ENCODE measurements at places on chromosomes 7 and 10. TPM values are rescaled to one million over a fixed set of nuclear protein-coding genes. Genes with fewer than 3 reads are reported as not detected.
A peak's percentile ranks its signal among the peaks of the same experiment; 100 is the strongest.

- DNase-seq = no peak
Measured at GRCh38 chr10:100356067-100357017, 9.3 kb downstream of the SCD start.

GRCh38 chr7:141501451-141501850, 49.8 kb upstream of the AGK start:
- no peak for DNase-seq

GRCh38 chr10:29816801-29817558, 182.2 kb upstream of the SVIL start:
- no peak for DNase-seq

Gene NPC1L1
- not detected for total RNA-seq

DNA sequence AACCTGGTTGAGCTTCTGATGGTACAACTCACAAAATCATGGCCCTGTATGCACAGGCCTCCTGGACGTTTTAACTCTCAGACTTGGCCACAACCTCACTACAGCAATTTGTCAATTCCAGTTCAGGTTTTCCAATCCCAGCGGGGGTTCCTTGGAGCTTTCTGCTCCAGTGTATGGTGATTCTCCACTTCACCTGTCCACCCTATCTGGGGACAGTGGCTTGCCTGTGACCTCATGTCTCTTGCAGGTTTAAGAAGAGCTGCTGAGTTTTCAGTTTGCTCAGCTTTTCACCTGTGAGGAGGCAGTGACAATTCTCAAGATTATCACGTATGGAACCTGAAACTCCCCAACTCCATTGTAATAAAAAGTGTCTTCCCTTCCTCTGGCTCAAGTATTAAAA, 254.1 kb downstream of the DIP2C start:
- DNase-seq = no peak

DNA sequence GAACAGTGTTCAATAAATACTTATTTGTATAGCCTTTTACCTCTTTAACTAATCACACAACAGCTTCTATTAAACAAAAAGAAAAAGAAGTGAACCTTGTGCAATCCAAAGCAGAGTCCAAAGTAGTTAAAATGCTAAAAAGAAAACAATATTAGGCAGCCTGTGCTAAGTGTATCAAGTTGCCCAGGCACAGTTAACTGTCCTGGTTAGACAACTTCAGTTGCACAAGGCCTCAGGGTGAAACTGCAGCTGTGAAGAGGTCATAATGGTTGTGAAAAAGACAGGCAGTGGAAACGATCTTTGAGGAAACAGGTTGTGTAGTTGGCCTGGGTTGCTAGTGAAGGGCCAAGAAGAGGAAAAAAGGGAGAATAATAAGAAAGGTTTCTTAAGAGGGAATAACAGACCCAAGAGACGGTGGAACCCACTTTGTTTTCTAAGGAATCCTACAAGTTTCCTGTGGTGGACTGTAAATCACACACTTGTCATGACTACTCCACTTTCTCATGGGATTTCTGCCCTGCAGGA, 6.0 kb upstream of the CROT start:
- DNase-seq = peak; percentile 78

Gene NEUROG3
- total RNA-seq = not detected

GRCh38 chr7:50339990-50340500, 35.5 kb downstream of the IKZF1 start:
- no peak for DNase-seq

Gene MACC1
- total RNA-seq = under 0.01 TPM

Gene HMX3
- total RNA-seq = not detected

DNA sequence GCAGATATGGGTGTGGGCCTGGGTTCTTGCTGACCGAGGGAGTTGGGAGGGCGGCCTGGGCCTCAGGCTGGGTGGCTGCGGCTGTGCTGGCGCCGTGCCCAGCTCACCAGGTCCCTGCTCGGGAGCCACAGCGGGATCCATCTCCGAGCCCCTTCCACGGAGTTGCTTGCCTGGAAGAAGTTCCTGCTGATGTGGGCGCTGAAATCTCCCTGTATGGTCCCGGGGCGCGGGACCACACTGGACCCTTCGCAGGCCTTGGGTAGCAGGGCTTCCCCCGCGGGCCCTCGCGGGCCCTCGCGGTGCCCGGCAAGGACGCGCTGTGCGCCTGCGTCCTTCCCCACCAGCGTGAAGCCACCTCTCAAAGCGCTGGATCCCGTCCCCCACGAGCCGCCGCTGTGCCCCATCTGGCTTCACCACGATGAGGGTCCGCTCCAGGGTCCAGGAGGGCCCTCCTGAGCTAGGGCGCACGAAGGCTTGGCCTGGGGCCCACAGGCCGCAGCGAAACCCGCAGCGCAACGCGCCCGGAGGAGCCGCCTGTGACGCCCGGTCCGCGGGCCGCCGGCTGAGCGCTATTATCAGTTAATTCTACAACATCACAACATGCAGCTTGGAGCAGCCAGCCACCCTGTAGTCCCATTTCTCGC, 31.5 kb downstream of the RAB19 start:
- DNase-seq = no peak

GRCh38 chr10:97771055-97771891, 526 bp downstream of the SFRP5 start:
- peak; percentile 40 for DNase-seq

DNA sequence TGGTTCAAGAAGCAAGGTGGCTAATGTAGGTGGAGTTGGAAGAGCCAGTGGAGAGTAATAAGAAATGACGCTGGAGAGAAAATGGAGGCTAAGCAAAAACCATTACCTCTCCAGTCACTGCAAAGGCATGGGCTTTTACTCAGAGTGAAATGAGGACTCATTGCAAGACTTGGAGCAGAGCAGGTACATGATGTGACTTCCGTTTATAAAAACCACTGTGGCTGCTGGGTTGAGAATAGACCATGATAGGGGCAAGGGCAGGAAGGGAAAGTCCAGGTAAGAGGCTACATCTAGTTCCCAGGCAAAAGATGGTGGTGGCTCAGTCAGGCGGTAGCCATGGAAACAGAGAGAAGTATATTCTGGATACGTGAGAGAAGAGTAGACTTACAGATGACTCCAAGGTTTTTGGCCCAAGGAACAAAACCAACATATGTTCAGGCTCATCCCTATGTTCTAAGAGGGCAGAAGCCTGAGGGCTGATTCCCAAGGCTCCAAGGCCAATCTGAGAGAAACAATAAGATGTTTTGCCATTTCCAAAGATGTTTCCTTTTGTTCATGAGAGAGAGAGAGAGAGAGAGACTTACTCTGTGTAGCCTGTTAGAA, 21.5 kb upstream of the PDE1C start:
- no peak for DNase-seq

DNA sequence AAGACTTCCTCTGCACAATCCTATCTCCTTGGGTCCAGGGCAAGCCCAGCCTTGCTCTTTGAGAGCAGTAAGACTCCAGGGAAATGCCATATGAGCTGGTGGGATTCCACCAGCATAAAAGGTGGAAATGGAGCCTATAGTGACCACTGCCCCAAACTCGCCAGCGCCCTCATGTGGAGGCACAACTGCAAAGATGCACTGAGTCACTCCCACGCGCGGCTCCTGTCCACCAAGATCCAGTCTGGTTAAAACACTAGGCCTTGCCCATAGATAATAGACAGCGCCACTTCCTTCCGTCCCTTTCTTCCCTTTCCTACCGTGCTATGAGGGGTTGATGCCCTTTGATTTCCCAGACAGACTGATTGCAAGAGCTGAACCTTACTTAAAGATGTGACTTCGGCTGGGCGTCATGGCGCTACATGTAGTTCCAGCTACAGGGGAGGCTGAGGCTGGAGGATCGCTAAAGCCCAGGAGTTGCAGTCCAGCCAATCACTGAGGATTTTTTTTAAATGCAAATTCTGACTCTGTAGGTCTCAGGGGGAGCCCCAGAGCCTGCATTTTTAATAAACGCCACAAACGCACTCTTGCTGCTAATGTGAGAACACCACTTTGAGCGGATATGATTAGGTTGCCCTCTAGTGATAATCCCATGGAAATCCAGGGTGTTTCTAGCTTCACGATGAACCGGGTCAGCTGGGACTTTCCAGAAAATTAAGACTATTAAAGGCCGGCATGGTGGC, 136.5 kb downstream of the EPC1 start:
- DNase-seq = peak; percentile 78

- no peak for DNase-seq
Measured at GRCh38 chr10:110502072-110502845, 4.6 kb downstream of the DUSP5 start.

Gene DENND2A
- 1.0 TPM for total RNA-seq

DNA sequence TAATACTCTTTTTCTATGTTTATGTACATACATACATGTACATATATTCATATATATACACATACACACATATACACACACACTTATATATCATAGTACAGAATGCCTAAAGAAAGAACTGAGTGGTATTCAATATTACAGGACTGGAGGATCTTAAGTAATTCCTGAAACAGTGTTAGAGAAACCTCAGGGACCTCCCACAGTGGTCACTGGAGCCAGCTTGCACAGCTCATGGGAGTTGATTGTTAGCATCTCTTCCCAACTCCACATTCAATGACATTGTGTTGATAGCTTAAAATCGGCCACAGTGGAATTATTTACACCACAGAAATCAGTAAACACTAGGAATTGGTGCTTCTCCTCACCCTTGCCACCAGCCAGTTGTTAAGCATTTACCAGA, 6.0 kb downstream of the LRRC17 start:
- no peak for DNase-seq

DNA sequence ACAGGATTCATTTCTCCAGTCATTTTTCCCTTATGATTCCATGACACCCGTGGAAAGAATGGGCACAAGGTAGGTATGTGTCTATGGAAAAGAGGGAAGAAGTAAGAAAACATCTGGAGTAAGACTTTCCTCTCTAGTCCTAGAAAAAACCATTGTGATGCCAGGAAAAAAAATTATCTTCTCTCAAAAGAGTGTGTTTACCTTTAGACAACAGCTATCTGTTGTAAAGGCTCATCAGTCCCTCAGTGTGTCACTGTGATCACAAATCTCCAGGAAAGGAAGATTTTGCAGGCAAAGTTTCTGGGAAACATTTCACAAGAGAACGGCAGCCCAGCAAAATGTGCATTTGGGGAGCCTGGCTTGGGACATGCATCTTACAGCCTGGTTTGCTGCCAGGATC, 44.8 kb downstream of the CALML3 start:
- no peak for DNase-seq

Gene FAM131B
- total RNA-seq = 0.51 TPM

GRCh38 chr7:78438433-78438832, 639.9 kb downstream of the PHTF2 start:
- DNase-seq = no peak

Gene PODXL
- 98.4 TPM for total RNA-seq

DNA sequence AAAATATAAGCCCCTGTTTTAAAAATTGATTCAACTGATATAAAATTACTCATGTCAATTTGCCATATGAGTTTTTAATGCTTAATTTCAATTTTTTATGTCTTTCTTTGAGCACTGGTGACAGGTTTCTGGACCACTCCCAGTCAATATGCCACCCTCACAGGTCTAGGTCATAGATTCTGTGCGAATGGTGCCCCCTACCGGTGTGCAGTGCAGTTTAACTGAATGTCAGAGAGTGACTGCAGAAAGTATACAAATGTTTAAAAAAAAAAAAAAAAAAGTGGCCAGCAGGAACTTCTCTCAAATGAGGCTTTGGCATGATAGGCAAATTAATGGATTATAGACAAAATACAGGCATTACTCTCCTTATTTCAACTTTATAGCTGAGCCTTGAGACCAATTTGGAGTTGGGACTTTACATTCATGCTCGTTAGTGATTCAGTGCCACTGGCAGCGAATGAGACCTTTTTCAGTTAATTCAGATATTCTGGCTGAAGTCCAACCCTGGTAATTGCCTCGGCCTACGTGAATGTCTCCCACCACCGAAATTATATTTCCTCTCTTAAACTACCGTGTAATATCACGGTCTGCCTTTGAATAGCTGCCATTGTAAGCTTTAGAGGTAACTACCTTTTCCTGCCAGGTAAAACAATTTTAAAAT, 427.6 kb downstream of the PHTF2 start:
- no peak for DNase-seq

DNA sequence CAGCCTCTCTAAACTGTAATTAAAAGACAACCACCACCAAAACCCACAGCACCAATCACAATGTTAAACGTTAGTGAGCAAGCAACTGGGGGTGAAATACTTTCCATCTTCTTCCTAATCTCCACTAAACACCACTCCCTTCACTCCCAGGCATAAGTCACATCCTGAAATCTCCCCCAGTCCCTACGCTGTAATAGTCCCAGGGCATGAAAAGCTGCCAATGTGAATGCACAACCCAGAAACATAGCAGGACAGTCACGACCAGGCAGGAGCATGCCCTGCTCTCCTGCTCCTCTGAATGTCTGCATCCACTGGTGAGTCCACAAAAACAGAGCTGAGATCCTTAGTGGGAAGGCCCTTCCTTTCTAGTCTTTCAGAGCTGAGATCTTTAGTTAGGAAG, 288.9 kb downstream of the PARD3 start:
- DNase-seq = peak; percentile 54

- DNase-seq = no peak
Measured at GRCh38 chr7:141928146-141928844, 12.1 kb downstream of the OR9A4 start.

Gene ZNF783
- total RNA-seq = 7.5 TPM

GRCh38 chr7:150323682-150324372, 482 bp upstream of the ACTR3C start:
- DNase-seq = peak; percentile 40

DNA sequence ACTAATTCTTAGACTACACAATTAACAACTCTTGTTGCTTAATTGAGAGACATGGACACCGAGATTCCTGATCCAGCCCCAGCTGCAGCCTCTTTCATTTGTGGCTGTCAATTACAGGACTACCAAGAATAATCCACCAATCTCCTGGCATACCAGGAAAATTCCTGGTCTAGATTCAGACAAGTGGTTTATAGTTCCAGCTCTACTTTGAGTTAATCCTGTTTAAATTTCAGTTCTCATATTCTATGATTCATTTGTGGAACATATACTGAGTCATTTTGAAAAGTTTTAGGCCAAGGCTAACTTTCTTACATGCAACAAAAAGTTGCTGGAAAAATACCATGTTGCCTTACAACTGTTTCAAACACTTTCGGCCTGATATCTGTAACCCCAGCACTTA, 253.5 kb downstream of the MAGI2 start:
- no peak for DNase-seq

DNA sequence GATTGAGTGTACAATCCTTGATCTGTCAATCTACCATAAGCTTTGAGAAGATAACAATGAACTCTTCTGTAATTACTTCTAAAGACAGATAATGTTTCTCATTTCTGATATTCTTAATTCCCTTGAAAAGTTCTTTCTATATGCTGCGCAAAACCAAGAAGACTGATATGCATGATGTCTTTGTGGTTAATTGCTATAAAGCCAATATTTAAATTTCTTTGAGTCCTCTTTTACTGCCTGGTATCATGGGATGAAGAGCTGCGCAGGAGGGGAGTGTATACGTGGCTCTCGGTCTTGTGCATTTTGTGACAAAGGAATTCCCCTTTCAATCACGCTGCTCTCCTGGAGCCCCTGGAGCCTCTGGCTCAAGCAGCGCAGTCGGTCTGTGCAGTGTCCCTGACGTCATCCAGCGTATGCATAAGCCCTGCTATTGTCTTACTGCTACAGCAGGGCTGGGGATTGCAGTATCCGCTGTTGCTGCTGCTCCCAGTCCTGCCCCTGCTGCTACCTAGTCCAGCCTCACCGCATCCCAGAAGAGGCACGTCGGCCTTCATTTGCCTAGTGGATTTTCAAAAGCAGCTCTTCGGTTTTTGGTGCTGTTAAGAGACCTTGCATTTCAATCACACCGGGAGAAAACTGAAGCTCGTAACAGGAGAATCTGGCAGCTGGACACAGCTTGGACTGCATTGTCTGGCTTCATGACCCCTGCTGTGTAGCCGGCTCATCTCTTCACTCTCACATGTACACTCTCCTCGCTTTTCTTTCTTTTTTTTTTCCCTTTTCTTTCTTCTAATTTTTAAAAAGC, 66.7 kb downstream of the ST7 start:
- DNase-seq = peak; percentile 97
